ENCODE measurements at places on chromosomes 7 and 10.

DNA sequence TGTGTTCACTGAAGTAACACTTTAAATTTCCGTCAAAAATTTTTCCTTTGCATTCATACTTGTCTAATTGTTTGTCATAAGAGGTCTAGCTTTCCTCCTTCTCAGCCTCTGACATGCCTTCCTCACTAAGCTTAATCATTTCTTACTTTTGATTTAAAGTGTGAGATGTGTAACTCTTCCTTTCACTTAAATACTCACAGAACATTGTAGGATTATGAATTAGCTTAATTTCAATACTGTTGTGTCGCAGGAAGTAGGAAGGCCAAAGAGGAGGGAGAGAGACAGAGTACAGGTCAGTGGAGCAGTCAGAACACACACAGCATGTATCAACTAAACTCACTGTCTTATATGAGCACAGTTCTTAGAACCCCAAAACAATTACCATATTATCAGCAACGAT, 99.0 kb downstream of the SRPK2 start:
- no peak for DNase-seq

DNA sequence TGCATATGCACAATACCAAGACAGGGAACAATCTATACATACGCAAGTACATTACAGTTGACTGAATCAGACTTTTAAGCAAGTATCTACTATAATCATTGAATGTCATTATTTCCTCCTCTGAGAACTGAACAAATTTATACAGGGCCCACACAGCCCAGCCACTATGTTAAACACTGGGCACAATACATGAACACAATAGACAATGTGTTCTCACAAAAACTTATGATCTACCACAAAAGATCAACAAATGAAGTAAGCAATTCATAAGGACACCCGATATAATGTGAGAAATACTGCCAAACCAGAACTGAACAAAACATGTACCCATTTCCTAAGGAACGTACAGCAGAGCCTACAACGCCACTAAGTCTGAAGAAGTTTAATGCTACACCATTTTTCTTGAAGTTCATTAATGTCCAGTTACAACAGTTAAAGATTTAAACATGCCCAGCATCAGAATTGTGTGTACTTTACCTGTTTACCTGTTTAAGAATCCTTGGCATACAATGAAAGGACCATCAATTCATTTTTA, 31.5 kb downstream of the SHTN1 start:
- no peak for DNase-seq

DNA sequence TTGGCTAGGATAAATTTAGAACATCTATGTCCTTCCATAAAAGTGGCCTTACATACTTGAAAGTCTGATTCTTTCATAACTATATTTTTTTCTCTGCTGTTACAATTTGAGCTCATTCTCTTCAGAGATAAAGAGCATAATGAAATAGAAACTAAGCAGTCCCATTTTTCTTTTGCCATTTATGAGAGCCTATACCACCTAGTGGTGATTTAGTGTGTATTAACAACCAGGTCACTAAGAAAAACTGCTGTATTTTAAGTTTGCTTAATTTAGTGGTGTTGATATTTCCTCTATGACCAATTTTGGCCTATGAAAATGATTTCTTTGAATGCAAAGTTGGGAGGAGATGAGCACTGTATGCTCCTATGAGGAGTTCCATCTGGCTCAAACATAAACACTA, 88.7 kb upstream of the ZWINT start:
- no peak for DNase-seq

DNA sequence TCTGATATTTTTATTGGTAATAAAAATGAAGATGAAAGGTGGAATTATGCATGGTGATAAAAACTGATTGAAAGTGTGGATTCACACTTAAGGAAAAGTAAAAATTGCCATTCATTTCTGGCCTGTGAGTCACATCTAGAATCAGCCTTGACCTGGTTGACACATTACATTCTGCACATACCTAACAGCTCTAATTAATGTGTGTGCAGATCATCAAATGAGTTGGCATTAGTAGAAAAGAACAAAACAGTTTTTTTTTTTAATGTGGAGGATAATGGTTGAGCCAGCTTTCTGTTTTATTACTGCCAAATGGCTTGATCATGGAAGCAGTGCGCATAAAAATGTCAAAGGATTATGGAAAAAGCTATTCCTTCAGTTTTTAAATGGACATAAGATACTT, 142.6 kb upstream of the TMEM196 start:
- no peak for DNase-seq
